ENCODE measurements at places on chromosomes 16 and 17.

GRCh38 chr16:30005341-30006094 is 5.3 kb downstream of the DOC2A start:
- peak; percentile 15 for DNase-seq

DNA sequence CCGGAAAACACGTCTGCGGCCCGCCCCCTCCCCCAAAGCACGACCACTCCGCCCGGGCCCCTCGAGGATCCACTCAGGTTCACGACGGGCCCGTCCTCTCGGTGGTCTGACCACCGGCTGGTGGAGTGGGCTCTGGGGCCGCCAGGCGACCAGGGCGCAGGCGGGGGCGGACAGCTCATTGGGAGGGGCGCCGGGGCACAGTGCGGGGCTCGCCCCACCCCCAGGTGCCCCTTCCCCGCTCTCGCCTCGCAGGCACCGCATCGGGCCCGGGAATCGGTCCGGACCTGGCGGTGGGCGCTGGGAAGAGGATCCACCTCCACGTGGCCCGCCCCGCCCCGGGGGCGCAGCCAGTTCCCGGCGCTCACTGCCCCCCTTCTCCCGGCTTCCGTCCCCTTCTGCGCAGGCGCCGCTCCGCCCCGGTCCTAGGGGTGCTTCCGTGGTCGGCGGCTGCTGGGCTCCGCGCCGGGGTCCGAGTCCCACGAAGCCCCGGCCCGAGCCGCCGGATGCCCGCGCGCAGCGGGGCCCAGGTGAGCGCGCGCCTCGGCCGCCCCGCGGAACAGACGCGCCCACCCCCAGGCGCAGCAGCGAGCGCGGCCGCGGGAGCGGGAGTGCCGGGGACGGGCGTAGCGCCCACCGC is at the start of gene MPG:
Gene MPG, plus strand, starts transcription at position 419 of the 637 bp plus-strand sequence. Its CDS starts 85 bp downstream, at position 504.
- no peak for DNase-seq

DNA sequence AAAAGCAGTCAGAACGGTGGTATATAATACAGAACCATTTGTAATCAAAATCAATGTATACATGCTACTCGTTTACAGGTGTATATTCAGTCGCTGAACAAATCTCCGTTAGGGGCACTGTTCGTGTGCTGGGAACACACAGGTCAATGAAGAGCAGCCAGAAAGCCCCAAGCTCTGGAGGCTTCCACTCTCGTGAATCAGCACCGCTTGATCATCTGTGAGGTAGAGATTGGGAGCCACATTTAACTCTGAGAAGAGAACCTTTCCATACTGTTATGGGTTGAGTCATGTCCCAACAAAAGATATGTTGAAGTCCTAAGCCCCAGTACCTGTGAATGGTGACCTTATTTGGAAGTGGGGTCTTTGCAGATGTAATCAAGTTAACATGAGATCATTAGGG is 5.4 kb upstream of the CYTH1 start:
- DNase-seq: no peak

DNA sequence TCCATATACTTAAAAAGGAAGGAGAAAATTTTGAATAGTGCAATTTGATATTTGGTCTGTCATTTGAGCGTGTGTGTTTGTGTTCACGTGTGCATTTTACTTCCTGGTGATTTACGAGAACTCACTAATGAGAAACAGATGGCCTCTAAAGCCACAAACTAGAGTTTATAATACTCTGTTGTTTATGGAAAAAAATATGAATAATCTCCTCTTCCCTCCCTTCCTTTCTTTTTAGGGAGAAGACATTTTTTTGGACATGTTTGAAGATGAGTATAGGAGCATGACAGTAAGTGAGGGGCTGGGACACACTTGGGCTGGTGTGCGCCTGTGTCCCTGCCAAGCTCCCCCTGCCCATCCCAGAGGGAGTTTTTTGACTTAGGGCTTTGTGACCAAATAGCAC is 102.7 kb downstream of the CLEC16A start:
- no peak for DNase-seq

- DNase-seq: no peak
Measured at GRCh38 chr16:2822158-2822495, 5.1 kb downstream of the PRSS21 start.

- no peak for DNase-seq
Measured at GRCh38 chr17:12554251-12554650, 111.4 kb upstream of the MYOCD start.

- no peak for DNase-seq
Measured at GRCh38 chr17:65589321-65589720, 27.9 kb upstream of the AXIN2 start.

GRCh38 chr17:48567209-48567608 is 10.9 kb downstream of the HOXB4 start:
- DNase-seq: no peak

DNA sequence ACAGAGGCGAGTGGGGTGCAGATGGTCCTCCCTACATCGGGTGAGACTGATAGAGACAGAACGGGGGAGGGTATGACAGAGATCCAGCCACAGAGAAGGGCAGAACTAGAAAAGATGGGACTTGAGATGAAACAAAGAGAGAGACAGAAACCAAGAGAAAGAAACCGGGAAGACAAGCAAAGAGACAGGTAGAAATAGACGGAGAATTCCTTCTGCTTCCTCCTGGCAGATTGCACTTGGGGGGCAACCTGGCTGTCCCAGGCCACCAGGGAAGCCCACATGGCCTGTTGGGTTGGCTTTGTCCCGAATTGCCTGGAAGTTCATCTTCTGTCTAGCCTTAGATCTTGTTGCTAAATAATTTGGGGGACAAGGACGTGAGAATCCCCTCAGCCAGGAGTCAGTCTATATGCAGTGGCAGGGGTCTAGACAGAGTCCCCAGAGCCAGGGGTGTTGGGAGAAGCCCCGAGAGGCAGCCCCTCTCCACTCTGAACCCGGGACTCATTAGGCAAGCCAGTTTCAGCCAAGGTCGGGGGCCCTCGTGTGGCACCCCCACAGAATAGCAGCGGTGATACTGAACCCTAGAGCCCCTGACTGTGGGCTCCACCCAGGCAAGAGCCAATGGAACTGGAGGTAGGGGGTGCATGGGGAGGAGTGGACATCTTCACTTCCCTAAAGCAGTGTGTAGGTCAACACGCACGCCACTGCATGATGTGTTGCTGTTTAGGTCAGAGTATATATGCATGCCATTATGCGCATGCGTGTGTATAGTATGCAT is 627 bp upstream of the TSPOAP1 start:
- DNase-seq: no peak

- DNase-seq: peak; percentile 22
Measured at GRCh38 chr16:54424043-54424451, 137.5 kb upstream of the IRX3 start.

- DNase-seq: no peak
Measured at GRCh38 chr17:49444384-49444783, 29.7 kb upstream of the PHB1 start.

DNA sequence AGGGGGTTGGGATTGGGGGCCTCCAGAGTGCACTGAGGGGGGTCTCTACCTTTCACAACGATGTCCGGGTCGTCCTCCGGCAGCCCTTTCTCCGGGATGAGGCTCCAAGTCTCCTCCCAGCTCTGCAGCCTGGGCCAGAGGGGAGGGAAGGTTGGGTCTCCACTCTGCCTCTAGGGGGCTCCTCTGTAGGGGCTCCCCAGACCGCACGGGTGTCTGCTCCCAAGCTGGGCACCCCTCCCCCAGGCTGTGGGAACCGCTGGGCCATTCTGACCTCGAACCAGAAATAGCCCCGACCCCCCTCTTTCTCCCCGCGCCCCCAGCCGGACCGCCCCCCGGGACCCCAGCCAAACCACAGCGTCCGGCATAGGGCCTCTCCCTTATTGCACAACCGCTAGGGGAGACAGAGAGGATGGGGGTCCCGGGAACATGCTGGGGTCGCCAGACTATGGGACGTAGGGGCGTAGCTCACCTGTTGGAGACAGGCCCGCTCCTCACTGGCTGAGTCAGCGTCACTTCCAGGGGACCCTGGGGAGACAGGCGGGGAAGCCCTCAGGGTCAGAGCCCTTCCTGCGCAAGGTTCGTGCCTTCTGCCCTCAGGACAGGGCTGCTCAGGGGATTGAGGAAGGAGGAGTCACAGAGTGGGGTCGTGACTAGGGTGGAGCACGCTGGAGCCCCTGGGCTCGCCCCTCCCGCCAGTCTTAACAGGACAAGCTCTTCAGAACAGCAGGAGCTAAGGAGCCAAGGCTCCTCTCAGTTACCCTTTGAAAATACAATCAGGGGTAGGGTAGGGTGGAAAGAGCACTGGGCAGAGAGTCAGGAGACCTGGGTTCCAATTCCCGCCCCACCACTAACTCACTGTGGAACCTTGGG is 2.7 kb downstream of the PLEKHH3 start:
- DNase-seq: no peak

DNA sequence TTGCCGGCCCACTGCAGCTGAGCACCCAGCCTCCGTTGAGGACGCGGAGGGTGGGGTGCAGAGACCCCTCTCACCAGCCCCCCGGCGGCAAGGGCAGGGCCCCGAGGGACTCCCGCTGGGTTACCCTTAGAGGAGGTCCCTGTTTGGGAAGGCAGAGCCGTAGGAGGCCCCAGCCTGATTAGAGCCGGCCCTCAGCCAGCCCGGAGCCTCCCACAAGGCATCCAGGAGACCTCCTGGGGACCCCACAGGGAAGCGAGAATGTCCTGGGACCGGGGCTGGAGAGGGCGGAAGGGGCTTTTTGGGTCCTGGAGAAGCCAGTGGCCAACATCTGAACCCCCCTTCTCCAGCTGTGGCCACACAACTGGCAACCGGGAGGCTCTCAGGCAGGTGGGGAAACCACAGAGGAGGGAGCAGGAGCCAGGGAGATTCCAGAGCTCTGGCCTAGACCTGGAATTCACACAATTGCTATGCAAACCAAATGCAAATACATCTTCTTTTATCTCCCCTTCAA is 21.7 kb upstream of the SP6 start:
- no peak for DNase-seq

DNA sequence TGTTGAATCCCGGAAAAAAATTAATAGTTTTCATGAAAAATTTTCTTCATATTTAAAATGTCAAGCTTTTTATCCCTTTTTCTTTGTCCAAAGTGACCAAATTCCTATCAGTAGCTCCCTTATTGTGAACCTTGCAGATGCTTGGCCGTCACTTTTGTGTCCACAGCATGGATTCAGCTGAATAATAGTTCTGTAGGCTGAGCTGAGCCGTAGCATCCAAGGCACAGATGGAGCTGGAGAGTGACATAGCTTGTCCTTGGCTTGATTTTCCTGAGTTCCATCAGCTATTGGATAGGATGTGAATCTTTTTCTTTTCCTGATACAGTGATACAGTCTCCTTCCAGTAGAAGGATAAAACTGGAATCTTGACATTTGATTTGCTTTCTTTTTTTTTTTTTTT is 3.6 kb downstream of the NUP85 start:
- no peak for DNase-seq

GRCh38 chr17:37220607-37220953 is 155.2 kb upstream of the C17orf78 start:
- DNase-seq: peak; percentile 20

DNA sequence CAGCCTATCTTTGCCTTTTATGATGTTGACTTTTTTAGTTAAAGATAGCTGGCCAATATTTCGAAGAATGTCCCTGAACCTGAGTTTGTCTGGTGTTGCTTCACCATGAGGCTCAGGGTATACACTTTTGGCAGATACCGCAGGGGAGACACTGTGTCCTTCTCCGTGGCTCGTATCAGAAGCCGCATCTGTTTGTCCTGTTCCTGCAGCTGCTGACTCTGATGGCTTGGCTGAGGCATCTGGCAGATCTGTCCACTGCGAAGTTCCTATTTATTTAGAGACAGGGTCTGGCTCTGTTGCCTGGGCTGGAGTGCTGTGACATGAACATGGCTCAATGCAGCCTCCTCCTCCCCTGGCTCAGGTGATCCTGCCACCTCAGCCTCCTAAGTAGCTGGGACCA is 93.5 kb downstream of the CRISPLD2 start:
- no peak for DNase-seq

DNA sequence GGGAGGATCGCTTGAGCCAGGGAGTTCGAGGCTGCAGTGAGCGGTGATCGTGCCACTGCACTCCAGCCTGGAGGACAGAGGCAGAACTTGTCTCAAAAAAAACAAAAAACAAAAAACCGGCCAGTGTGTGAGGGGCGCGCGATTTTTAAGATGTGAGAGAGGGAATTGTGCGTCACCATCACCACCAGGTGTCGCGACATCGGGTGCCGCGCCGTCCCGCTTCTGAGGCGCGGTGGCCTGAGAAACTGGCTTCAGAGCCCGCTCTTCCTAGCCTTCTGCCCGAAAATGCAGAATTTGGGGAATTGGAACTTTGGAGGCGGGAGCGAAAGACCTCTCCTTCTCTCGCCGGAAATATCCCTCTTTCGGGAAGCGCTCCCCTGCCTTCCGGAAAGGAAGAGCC is 524.8 kb downstream of the KCNJ18 start:
- no peak for DNase-seq

DNA sequence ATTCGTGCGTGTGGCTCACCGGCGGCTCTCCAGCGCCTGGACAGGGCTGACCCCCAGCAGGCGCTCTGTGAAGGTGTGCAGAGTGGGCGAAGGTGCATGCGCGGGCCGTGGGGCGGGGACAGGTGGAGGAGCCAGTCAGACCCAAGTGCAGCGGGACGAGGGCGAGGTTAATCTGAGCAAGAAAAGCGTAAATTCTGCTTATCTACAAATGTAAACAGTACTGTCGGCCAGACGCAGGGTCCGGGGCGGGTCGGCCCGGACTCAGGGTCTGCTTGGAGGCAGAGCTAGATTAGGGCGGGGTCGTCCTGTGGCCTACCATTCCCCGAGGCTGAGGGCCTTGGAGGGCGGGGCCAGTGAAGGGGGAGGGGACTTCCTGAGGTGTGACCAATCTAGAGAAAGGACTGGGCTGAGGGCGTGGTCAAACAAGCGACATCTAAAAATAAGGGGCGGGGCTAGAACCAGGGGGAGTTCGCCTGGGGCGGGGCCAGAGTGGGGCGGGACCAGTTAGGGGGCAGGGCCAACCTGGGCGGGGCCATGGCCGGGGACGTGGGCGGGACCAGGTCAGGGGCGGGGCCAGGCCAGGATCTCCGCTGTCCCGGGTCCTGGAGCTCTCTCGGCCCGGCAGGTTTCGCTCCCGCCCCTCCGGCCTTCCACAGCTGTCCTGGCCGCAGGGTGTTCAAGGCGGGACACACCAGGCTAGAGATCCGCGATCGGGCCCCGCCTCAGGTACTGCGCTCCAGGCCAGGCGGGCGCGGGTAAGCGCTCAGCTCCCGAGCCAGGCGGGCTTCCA is at the start of gene SEC14L5:
Gene SEC14L5, plus strand, starts transcription at position 611 of the 790 bp plus-strand sequence. CDS start 994 bp downstream, outside the sequence.
- DNase-seq: peak; percentile 95

DNA sequence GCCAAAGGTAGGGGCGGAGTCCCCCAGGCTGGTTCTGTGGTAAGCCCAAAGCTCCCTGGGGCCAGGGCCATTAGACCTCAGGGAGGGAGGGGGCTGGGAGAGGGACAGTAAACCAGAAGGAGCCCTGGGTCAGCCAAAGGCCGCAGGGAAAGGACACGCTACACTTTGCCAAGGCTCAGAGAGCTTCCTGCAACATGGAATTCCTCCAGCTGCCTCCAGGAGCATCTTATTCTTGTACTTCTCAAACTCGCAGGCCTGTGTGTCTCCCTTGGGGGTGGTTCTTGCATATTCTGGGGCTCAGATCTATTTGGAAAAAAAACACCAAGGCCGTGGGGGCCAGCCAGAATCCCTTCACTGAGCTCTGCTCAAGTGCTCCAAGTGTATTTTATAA is 25.1 kb downstream of the AKAP1 start:
- DNase-seq: no peak

GRCh38 chr16:85557083-85557970 is 55.8 kb upstream of the GSE1 start:
- DNase-seq: no peak

- no peak for DNase-seq
Measured at GRCh38 chr17:8021565-8022359, 17.1 kb upstream of the ALOX15B start.
